ENCODE measurements at places on chromosomes 2 and 18.

DNA sequence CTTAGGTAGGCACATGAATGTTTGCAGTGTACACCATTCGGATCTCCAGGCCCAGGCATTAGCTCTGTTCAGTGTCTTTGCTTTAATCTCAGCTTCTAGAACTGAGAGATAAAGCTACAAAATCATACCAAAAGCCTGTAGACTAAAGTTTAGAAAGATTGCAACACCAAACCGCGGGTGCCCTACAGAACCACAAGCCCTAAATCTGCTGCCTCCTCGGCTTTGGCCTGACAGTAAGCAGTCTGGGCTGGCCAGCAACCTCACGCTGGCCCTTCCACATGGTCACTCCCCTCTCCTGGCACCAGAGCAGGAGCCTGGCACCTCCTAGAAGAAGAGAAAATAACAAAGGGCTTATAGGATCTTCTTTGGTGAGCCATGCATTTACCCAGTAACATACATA is 8.9 kb upstream of the OSR1 start:
- DNase-seq, result no peak

DNA sequence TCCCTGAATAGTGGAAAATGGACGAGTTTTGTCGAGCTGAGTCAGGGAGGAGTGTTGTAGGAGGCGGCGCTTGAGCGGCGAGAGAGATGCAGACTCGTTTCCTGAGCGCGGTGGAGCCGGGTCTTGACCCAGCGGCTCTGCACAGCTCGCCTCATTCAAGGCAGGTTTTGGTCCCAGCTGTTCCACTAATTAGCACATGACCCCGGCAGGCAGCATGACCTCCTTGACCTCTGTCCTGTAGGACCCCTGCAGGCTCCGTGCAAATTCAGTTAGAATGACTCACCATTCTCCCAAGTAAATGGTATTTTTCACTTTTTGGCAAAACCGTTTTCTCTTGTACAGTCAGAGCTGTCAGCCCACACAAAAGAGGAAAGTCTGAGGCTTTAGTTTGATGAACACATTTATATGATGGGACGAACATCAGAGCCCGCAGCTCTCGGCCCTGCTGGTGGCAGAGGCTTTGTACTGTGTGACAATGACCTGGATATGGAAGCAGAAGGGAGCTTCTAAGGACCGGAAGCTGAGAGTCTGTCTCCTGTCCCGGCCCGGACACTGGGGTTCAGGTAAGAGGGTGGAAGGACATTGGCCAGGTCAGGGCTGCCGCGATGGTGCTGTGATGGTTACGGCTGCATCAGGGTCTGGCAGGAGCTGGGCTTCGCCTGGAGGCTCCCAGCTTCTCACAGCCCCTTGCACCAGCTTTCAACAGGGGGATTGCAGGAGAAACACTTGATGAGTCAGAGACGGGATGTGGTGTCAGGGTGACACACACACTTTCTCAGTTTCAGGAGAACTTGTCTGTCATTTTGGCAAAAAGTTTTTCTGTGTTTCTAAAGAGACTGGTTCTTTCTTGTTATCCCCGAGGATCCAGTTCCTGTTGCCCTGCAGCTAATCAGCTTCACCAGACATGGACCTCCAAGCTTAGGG is 29.9 kb upstream of the ALKAL2 start:
- DNase-seq, result no peak

GRCh38 chr18:44759925-44760342 is 79.2 kb downstream of the SETBP1 start:
- DNase-seq, result no peak

DNA sequence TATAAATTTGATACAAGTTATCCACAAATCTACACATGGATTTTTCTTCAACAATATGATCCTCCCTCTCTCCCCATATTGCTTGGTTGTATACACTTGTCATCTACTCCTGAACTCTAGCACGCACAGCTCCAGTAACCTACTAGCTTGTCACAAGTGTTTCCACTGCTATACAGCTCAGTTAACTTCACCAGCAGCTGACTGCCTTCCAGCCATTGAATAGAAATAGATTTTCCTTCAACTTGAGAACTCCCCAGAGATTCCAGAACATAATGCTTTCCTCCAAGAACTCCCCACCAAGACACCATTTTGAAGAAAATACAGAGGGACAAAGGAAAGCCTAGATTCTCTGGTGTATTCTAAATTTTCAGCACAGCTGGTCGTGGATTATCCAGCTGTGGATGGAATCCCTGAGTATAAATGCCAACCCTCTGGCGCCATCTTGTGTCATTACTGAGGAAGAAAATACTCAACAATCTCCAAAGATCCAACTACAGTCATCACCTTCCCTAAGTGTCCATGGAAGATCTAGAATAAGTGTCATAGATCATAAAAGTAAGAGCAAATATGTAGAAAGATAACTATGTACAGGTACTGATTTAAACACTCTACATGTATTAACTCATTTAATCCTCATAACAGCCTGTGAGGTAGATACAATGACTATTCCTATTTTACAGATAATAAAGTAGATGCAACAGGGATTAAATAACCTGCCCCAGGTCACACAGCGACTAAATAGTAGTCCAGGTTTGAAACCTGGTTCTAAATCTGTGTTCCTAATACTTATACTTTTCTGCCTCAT is 156.7 kb downstream of the ARHGAP28 start:
- no peak for DNase-seq

DNA sequence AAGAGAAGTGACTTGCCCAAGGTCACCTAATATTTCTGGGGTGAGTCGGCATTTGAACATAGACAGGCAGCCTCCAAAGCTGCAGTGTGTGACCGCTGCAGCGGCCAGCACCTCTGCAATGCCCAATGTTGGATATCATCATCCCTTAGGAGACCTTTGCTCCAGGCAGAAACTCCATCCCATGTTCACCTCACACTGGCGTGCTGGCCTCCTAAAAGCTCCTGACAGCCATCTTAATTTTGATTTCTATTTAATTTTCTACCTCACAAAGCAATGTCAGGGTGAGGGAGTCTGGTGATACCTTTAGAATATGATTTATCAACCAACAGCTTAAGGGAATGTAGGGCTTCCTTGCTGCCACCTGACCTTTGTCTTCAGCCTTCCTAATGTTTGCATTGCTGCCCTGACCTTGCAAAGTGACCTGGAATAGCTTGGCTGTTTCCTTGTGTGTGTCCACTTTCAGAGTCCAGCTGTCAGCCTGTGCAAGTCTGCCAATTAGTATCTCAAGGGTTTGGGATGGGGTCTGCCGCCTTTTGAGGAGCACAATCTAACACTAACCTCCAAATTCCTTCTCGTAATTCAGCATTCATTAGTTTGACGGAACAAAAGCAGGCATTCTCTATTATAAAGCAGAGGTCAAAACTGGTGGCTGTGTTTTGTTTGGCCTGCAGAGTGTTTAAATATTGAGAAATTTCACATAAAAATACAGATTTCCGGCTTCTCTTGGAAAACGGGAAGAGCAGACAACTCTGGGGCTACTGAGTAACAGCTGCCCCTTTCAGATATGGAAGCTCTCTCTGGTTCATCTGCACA is 127.6 kb downstream of the PLEKHM3 start:
- DNase-seq, result no peak

GRCh38 chr2:127381762-127382161 is 6.0 kb downstream of the MAP3K2 start:
- no peak for DNase-seq

DNA sequence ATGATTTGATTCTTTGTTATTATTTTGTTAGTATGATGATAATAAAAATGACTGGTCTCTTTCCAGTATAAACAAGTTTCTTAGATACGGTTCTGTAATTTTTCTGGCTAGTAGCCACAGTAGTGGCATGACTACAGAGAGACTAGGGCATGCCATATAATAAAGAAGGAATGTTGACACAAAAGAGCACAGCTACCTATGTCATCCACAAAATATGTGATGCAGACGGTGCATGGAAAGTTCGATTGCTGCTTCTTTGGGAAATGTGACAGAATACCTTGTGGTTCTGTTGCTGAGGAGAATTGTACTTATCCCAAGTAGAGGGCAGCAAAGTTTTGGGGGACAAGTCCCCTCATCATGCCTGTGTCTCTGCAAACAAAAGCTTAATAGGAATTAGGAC is 26.1 kb upstream of the SETBP1 start:
- peak; percentile 62 for DNase-seq

DNA sequence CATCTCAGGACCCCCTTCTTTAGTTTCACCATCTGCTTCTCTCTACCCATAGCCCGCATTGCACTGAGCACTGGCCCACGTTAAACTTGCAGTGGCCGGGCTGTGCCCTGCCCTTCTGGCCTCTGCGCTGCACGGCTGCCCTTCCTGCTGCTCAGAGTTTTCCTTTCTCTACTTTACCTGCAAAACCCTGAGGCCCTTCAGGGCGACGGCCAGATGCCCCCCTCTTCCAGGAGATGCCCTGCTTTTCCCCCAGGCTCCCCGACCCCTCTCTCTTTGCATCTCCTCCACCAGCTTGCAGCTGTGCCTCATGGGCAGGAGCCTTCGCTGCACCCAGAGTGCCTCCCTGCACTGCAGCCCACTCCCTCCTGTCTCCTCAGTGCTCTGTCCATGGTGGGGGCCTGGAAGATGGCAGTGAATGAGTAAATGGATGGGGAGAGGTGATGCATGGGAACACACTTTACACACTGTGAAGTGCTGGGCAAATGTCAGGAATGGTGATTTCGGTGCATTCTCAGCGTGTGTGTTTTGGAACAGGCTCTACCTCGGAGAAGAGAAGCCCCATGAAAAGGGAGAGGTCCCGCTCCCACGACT is 53.8 kb downstream of the NTSR2 start:
- DNase-seq, result no peak

DNA sequence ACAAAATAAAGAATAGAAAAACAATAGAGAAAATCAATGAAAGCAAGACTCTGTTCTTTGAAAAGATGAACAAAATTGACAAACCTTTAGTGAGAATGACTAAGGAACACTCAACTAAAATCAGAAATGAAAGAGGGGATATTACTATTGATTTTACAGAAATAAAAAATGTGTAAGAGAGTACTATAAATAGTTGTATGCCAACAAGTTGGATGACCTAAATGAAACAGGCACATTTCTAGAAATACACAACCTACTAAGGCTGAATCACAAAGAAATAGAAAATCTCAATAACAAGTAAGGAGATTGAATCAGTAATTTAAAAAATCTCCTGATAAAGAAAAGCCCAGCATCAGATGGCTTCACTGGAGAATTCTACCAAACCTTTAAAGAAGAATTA is 18.4 kb upstream of the MALL start:
- no peak for DNase-seq

- no peak for DNase-seq
These were observed 367.6 kb upstream of the CWC22 start for GRCh38 chr2:180374502-180375281.

- DNase-seq, result no peak
These were observed 533.8 kb downstream of the ADCYAP1 start for GRCh38 chr18:1438458-1438910.

- no peak for DNase-seq
These were observed 6.8 kb downstream of the UGT1A6 start for GRCh38 chr2:233699424-233700027.

GRCh38 chr18:8654503-8655451 is 45.5 kb downstream of the RAB12 start:
- no peak for DNase-seq

DNA sequence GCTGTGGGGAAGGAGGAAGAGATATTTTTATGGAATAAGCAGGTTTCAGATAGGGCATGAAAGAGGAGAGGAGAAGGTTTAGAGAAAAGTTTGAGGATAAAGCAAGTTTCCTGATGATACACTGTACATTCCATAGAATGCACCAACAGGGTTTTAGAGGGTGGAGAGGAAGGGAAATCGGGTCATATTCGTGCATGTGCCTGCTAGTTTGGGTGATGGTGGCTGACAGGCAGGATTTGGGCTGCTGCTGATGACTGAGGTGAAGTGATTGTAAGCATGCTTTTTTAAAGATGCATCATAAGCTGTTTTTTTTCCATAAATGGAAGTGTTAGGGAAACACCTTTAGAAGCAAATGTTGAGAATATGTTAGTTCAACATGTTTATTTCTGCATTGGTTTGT is 68.8 kb downstream of the PMAIP1 start:
- DNase-seq, result no peak

DNA sequence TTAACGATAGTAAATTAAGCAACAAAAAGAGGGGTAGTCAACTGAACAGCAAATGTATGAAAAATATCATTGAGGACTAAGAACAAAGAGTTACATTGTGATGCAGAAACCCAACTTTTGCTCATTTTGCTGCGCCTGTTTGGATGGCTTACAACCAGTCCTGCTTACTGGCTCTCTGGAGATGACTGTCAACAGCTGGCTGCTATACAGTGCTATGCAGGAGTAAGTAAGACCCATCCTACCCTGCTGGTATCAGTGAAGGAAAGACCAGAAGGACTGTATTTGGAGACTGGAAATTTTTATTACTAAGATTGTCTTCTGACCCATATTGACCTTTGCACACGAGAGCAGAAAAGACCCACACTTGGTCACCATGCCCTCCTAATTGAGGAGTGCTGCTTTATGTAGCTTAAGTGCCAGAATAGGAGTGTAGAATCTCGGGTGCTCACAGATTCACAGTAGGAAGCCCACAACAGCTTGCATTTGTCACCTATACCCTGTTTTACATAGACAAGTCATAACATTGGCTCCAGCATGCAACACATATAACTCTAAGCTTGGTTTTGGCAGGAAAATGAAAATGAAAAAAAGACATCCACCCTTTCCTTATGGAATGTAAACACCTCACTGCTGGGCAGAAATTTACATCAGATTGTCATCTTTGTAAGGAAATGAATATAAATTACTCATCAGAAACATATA is 1915.0 kb upstream of the CELF4 start:
- DNase-seq, result no peak

GRCh38 chr2:239661334-239662312 is 260.8 kb upstream of the HDAC4 start:
- no peak for DNase-seq
